Activated CD4-positive, alpha-beta T cell treated with anti-CD3 and anti-CD28 coated beads, Interleukin-10, Interleukin-2, amounts not matched to agents 100 ng/mL and 50 ng/mL, durations not matched to agents 16 hours and 8 hours (primary cell): ENCODE measurements at places on chromosomes 7 and 10.
A peak's percentile ranks its signal among the peaks of the same experiment; 100 is the strongest.

DNA sequence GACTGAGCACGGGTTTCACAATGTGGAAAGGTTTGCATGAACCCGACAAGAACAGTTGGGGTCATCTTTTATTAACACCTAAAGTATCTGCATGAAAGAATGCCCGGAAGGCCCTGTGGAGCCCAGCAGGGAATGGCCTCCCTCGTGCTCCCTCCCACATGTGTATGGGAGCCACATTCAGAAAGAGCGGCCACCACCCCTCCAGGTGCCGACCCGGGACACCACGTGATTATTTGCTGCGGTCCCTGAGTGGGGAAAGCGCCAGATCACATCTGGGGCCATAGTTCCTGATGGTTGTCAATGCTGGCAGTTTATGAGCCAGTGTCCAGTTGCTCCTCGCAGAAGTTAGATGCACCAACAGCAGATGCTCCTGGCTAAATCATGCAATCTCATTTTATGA, 571.4 kb downstream of the TCERG1L start:
- DNase-seq, result no peak

DNA sequence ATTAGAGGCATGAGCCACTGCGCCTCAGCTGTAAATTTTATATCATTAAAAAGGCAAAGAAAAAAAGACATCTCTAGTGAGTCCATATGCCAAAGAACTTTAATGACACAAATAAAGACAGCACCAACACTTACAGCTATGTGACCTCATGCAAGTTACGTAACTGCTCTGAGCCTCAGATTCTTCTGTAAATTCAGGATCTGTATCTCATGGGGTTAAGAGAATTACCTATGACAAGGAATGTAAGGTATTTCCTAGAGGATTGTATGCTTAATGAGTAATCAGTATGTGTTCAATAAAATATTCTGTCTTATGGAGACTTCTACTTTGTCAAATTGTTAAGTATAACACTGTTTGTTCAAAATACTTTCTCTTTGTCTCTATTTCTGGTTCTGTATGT, 274.0 kb upstream of the GLI3 start:
- DNase-seq, result no peak

DNA sequence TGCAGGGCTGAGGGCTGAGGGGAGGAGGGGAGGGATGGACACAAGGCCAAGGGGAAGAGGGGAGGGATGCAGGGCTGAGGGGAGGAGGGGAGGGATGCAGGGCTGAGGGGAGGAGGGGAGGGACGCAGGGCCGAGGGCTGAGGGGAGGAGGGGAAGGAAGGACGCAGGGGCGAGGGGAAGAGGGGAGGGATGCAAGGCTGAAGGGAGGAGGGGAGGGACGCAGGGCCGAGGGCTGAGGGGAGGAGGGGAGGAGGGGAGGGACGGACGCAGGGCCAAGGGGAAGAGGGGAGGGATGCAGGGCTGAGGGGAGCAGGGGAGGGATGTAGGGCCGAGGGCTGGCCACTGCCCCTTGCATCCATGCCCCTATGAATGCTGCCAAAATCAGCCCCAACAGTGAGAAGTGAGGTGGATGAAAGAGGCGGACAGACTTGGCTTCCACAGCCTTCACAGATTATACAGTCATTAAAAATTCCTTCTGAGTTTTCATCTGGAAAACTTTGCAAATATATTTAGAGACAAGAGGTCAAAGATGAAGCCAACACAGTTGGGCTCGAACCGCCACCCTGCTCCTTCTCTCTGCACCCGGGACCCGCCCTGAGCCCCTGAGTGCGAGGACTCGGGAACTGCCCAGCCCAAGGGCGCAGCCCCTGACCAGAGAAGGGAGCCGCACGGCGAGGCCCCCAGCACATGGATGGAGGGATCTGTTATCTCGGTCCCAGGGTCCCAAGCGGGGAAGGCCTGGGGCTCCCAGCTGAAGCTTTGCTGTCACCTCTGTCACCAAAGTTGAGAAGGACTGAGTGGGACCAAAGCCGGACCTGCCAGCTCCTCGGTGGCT, 65.8 kb downstream of the DIP2C start:
- DNase-seq, result no peak

- peak; percentile 88 for DNase-seq
Observed at GRCh38 chr10:73771722-73772280, 10.0 kb upstream of the CHCHD1 start.

- no peak for DNase-seq
Observed at GRCh38 chr10:57418476-57418875, 849.2 kb downstream of the IPMK start.

GRCh38 chr7:82067628-82068264, 297.9 kb upstream of the HGF start:
- no peak for DNase-seq

DNA sequence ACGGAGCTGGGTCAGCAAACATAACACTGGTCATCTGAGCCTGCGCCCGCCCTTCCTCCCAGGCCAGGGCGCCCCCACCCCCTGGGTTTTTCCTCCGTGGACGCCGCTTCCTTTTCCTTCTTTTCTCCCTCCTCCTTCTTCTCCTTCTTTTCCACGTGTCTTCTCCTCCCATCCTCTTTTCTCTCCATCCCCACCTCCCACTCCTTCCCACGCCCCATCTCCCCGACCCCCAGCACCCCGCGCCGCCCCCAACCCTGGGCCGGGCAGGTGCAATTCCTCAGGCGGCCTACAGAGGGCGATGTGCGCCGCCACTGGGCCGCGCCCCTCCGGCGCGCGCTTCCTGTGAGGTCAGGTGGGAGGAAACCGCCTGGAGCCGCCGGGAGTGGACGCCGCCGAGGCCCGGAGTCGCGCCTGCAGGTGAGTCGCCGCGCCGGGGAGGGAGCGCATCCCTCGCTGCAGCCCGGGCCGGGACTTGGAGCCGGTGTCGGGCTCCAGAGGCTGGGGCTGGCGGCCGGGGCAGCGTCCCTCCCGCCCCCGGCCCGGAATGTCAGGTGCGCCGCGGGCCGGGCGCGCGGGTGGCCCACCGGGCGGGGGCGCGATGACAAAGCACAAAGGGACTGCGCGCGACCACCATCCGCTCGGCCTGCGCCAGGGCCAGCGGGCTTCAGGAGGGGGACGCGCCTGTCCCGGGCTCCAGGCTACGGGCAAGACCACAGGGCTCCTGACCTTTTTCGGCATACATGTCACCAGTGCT, at the start of gene FAM241B:
Gene FAM241B, plus strand, starts transcription at position 351 of the 754 bp plus-strand sequence. CDS start 1,497 bp downstream, outside the sequence.
- peak; percentile 80 for DNase-seq

GRCh38 chr7:41058986-41059741, 643.7 kb downstream of the INHBA start:
- no peak for DNase-seq

- no peak for DNase-seq
Observed at GRCh38 chr10:5545778-5546710, 21.3 kb downstream of the CALML3 start.

DNA sequence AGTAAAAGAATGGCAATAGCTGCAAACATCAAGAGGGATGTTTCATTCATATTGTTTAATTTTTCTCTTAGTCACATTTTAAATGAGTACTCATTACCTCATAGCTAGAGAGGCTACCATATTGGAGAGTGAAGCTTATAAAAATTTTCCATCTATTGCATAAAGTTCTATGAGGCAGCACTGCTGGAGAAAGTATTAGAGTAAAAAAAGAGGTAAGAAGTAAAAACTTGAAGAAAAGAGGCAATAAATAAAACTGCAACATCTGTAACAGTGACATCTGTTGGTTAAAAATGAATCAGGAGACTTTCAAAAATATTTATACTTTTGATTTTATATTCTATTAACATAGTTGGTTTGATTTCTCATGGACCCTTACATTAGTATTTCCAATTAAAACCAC, 284.5 kb upstream of the SEMA3D start:
- no peak for DNase-seq

DNA sequence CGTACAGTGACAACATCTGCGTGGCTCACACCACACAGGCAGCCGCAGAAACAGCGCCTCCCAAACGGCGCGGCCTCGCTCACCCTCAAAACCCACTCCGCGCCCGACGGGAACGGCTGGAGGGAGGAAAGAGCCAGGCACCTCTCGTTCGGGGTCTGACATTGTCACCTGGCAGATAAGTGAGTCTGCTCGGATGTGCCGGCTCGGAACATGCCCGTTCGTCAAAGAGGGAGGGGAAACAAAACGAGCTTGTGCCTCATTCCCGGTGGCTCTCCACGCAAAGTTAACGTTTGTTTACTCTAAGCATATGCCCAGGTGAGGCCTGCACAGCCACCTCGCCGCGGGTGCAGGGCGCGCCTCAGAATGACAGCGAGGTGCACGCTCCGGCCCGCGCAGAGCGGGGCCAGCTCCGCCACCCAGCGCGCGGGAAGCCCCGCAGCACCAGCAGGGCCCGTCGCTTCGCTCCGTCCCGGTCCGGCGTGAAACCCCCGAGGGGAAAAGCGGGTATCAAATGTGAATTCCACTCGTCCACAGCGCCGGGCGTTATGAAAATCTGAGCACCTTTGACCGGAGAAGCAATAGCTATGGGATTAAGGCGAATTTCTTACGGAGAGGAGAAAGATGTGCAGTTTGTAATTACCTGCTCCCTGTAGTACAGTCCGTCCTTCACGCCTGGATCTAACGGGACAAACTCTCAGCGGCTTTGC, 13.1 kb downstream of the CNPY1 start:
- no peak for DNase-seq
